ENCODE measurements at places on chromosomes 1 and 21.

DNA sequence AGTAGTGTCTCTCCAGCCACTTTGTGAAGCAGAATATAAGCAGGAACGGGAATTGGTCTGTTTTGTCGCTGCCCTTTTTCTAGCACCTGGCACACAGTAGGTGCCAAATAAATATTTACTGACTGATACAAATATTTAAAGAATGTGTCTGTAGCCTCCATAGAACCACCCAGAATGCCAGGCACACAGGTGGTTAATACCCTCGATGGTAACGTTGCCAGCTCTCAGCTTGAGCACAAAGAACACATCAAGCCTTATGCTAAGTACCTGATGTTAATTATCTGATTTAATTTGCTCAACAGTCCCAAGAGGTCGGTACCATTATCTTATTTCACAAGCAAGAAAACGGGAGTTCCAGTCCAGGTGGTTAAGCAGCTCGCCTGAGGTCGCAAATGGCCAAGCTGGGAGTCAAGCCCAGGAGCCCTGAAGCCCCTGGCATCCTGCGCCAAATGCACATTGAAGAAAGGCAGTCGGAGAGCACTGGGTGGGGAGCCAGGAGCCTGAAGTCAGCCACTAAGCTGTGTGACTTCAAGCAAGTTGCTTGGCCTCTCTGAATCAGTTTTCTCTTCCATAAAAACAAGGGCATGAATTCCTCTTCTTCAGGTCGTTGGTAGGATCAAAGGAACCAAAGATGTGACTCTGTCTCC is 26.4 kb downstream of the HSPG2 start:
- DNase-seq = no peak

DNA sequence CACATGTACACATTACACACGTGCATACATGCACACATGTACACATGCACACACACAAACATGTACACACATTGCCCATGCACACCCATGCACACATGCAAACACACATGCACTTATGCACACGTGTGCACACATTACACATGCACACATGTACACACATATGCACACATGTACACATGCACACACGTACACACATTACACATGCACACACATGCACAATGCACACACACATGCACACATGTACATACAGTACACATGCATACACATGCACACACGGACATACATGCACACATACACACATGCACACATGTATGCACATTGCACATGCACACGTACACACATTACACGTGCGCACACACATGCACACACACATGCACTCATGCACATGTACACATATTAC is 95.3 kb upstream of the TTC34 start:
- no peak for DNase-seq

DNA sequence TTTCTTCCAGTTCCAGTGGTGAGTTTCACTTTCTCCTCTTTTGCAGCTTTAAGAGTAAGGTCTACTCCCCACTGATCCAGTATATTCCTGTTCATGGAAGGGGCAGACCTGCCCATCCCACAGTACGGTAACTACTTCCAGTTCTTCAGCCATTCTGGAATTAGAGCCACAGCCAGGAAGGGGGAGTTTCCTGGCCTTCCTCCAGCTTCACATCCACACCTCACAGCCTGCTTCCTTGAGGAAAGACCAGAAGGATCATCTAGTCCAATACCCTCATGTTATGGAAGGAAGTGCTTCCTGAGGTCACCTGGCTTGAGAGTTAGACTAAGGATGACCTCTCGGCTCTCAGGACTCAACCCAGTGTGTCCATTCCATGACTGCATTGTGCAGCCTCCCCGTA is 597.8 kb downstream of the KIF26B start:
- no peak for DNase-seq

- no peak for DNase-seq
Observed at GRCh38 chr1:209198961-209199750, 384.4 kb upstream of the CAMK1G start.

DNA sequence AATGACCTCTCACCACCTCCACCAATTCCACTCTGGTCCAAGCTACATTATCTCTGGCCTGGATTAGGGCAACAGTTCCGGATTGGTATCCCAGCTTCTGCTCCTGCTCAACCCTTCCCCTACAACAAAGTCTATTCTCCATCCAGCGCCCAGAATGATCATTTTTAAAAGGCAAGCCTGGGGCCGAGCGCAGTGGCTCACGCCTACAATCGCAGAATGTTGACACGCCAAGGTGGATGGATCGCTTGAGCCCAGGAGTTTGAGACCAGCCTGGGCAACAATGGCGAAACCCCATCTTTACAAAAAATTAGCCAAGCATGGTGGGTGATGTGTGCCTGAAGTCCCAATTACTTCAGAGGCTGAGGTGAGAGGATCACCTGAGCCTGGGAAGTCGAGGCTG is 2.2 kb downstream of the LYST start:
- no peak for DNase-seq

GRCh38 chr1:177958092-177958491 is 11.8 kb downstream of the SEC16B start:
- no peak for DNase-seq

- DNase-seq = no peak
Observed at GRCh38 chr1:46133181-46133658, 791 bp upstream of the PIK3R3 start.

DNA sequence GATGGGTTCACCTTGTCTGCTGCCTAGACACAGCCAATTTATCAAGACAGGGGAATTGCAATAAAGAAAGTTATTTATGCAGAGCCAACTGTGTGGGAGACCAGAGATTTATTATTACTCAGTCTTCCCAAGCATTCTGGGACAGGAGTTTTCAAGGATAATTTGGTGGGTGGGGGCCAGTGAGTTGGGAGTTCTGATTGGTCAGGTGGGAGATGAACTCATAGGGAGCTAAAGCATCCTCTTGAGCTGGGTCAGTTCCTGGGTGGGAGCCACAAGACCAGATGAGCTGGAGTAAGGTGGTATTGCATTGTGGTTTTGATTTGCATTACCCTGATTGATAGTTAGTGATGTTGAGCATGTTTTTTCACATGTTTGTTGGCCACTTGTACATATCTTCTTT is 86.1 kb downstream of the PRKAB2 start:
- DNase-seq = no peak

GRCh38 chr1:58781541-58782177 is 2.2 kb downstream of the JUN start:
- no peak for DNase-seq

DNA sequence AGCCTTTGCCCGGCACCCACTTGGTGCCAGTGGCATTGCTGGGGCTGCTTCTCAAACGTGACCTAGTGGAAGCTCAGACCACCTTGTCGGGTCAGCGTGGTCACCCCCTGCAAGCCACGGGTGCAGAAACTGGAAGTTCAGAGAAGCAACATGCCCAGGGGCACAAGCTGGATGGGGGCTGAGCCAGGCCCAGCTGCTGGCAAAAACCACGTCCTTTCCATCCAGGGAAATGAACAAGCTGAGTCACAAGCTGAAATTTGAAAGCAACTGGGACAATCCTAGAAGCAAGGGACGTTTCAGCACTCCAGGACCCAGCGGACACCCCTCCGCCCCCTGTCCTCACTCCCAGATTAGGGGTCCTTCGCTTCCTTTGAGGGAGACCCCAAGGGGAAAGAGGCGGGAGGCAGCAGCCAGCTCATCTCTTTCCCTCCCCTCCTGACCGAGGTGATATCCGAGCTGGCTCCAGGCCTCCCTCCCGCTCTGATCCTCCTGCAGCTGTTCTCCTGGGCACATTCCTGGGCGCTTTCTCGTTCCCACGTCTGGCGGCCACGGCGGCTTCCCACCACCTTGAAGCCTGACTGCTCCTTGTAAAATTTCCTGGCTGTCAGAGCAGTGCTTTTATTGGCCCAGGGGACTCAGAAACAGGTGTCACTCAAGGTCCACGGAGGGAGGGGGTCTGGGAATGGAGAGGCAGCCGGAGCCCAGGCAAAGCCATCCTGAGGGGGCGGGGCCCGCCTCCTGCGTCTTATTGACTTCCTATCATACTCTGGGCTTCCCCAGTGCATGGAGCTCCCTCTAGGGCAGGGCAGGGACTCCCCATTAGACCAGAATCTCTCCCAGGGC is 62.8 kb downstream of the PAX7 start:
- DNase-seq = no peak

- no peak for DNase-seq
Observed at GRCh38 chr1:173212952-173213491, 5.9 kb upstream of the TNFSF4 start.

DNA sequence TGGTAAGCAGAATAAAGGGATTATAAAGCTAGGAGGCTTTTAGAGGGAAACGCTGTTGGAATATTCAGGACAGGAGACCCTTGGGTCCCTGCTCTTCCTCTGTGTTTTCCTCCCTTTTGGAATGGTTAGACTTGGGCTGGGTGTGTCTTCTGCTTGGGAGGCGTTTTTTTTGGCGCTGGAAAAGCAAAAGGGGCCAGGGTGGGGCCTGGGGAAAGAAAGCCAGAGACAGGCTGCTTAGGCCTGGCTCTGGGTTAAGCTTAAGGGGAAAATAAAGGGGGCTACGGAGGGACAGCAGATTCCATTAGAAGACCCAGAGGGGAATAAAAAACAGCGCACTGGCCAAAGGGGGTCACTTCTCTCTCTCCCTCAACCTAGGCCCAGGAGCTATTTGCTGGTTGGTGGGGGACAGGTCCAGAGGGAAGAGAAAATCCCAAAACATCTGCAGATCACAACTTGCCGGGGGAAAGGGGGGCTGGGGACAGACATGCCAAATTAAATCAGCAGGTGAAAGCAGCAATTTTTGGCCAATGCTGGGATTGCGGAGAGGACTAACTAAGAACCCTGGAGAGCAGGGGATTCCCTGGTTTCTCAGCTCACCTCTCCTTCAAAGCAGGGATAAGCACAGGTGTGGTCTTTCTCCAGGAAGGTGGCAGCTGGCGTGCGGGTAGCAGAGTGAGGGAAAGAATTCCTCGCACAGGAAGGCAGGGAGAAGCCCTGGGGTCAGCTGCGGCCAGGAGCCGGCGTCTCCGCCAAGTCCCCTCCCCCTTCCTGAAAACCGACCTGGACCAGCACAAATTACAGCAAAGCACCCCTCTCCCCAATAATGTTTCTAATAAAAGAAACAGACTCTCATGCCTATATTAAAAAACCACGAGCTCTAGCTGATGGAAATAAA is 82.2 kb upstream of the AK4 start:
- DNase-seq = no peak

GRCh38 chr1:183996396-183996795 is 41.1 kb downstream of the COLGALT2 start:
- no peak for DNase-seq

DNA sequence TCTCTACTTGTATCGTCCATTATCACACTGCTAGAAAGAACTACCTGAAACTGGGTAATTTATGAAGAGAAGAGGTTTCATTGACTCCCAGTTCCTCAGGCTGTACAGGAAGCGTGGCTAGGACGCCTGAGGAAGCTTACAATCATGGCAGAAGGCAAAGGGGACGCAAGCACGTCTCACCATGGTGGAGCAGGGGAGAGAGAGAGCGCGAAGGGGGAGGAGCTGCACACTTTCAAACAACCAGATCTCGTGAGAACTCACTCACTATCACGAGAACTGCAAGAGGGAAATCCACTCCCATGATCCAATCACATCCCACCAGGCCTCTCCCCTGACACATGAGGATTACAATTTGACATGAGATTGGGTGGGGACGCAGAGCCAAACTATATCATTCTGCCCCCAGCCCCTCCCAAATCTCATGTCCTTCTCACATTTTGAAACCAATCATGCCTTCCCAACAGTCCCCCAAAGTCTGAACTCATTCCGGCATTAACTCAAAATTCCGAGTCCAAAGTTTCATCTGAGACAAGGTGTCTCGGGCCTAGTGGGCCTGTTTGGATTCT is 8.0 kb downstream of the MMEL1 start:
- no peak for DNase-seq

DNA sequence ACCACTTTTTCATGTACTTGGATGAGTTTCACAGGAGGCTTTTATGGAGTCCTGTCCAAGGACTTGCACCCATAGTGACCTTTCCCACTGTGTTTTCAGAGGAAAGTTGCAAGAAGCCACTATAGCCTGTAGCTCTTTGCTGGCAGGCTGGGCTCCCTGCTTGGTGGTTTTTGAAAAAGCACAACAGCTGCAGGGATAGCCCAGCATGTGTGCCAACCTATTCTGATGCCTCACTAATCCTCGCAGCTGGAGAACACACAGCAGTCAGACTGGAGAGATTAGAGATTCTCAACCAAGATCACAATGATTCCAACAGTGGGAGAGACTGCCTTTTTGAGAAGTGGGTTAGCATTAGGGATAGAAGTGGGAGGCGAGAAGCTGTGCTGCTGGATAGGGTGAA is 24.1 kb upstream of the ARHGEF11 start:
- DNase-seq = no peak

DNA sequence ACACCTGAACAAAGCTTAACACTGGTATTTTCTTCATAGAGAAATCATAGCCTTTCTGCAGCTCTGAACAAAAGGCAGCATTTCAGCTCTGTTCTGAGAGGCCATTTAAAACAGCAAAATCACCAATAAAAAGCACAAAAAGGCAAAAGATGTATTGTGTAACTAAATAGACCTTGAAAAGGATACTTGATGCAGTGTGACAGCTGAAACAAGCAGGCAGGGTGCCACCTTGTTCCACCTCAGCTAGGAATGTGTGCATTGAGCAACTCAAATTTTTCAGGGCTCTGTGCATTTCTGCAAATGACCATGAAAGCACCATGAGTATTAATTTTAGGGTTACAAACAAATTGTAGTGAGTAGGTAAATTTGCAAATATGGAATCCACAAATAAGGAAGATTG is 65.8 kb downstream of the RHOU start:
- no peak for DNase-seq

- no peak for DNase-seq
Observed at GRCh38 chr1:216805233-216805632, 82.0 kb upstream of the ESRRG start.

- DNase-seq = no peak
Observed at GRCh38 chr1:167538657-167539056, 14.9 kb downstream of the CREG1 start.

- no peak for DNase-seq
Observed at GRCh38 chr1:200328379-200328778, 81.5 kb downstream of the ZNF281 start.

DNA sequence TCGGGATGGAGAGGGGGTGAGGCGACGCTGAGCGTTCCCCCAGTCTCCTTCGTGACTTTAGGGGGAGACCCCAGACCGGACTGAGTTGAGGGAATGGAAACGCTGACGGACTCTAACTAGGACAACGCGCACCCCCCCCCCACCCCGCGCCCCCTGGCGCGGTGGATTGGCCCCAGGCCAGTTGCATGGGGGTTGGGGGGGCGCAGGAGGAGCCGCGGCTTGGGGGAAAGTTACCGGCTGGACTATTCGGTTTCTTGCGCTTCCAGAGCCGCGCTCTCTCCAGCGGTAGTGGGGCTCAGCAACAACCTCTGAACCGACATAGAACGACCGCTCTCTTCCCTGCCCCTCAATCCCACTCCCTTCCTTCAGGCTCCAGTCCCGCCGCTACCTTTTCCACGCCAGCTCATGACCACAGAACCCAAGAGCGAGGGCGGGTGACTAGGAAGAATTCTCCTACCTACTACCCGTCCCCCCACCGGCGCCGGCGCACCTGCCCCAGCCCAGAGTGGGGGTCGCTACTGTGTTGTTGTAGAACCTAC is 694 bp downstream of the ZBTB7B start:
- DNase-seq = no peak

GRCh38 chr1:115827452-115828044 is 13.4 kb downstream of the NHLH2 start:
- DNase-seq = no peak

Measured in esophagus squamous epithelium (tissue), 5 donors.